ENCODE measurements at places on chromosomes 16 and 17.

GRCh38 chr17:57234061-57234738 lies 22.1 kb upstream of the MSI2 start:
- no peak for DNase-seq

- no peak for DNase-seq
These were observed 1.2 kb downstream of the ASGR1 start for GRCh38 chr17:7177954-7178477.

DNA sequence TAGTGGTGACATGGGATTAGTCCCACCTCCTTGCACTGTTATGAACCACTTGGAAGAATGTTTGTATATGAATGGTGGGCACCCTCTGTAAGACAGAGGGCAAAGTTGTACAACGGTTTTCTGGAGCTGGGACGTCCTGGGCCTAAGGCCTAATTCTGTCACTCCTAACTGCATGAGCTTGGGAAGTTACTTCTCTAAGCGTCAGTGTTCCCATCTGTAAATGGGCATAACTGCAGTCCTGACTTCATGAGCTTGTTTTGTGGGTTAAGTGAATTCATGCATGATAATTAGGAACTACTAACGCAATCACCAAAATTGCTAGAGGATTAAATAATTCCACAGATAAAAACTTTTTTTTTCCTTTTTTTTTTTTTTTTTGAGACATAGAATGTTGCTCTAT lies 1.8 kb downstream of the TBC1D16 start:
- DNase-seq, result no peak

DNA sequence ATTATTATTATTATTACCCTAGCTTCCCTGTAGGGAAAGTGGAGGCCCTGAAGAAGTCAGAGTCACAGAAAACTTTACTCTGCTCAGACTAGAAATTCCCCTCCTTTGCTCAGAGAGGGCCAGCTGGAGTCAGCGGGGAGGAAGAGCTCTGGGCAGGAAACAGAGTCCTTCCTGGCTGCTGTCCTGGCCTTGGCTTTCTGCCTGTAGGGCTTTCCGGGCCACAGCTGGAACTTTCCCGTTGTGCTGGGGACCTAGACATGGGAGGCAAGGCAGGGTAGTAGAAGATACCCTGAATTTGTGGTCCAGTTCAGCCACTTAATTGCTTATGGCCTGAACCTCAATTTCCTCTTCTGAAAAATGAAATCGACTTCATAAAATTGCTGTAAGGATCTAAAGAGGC lies 14.0 kb upstream of the CCL2 start:
- DNase-seq, result no peak

DNA sequence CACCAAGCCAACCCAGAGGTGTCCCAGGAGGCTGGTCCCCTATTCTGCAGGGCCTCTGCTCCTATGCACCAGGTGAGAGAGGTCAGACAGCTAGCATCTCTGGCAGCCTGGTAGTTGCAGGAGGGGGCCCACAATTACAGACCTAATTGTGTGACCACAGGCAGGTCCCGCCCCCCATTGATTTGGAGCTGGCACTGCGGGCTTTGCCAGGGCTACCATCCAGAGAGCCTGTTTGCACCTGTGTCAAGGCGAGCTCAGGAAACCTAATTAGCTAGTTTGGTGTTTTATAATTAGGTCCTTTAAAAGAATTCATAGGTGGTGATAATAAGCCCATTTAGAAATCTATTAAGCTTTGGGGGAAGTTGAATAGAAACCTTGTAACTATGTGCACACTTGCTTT lies 90.2 kb downstream of the MRM1 start:
- no peak for DNase-seq

GRCh38 chr16:64481497-64481896 lies 640.4 kb downstream of the CDH11 start:
- DNase-seq, result peak; percentile 97

DNA sequence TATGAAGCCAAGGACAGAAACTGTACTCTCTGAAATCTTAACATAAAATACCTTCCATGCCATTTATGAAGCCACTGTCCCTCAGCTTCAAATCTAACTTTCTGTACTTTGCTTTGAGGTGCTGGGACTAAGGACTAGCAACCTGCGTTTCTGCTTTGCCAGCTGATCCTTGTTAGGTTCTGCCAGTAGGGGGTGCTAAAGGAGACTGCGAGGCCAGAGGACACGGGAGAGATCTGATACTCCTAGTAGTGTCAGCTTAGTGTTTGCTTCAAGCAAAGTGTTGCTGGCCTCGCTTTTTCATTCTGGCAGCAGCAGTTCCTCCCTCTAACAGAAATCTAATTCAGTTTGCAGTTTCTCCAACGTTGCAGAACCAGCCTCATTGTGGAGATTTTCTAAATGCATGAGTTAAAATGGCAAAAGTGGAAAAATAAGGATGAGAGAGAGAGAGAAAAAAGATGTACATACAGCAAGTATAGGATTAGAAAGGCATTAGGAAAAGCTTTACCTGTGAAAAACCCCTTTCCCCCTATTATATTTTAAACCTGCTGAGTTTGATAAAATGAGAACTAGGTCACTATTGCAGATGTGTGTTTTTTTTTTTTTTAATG lies 297.5 kb downstream of the CA10 start:
- peak; percentile 21 for DNase-seq

DNA sequence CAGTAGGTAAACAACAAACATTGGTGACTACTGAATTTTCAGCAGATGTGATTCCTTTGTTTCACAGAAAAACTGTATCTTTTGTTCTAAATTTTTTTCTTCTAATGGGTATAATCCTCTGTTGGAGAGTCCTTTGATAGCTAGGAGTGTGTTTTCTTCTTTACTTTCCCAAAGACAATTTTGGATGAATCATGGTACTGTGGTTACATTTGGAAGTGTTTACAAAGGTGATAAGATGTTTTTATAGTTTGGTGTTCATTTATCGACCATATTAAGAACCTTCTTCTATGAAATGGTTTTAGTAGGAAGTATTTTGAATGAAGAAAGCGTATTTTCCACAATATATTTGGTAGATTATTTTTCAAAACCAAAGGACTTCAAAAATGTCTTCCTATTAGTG lies 333.7 kb downstream of the WWOX start:
- no peak for DNase-seq

DNA sequence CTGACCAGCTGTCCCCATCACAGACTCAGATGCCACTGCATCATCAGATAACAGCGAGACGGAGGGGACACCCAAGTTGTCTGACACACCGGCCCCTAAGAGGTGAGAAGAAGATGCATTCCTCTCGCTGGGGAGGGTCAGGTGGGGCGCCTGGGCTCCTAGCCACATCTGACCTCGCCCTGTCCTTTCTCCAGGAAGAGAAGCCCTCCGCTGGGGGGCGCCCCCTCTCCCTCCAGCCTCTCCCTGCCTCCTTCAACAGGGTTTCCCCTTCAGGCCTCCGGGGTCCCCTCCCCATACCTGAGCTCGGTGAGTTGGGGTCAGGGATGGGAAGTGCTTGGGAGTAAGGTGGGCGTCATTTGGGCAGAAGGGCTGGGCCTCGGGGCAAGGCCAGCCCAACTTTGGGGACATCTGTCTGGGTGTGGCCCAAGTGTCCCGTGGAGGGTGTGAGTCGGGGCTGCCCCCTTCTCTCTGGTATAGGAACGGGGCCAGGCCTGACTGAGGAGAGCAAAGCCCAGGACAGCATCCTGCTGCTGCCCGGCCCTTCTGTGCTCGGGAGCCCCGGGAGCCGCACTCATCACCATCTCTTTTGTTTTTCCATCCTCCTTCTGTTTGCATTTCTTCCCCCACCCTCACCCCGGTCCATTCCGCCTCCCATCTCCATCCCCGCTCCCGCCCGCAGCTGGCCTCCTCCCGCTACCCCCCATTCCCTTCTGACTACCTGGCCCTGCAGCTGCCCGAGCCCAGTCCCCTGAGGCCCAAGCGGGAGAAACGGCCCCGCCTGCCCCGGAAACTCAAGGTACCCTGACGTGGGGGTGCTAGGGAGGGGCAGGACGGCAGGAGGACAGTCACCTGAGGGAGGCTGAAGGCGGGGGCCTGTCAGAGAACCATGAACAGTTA lies 4.9 kb downstream of the INO80E start:
- no peak for DNase-seq

- no peak for DNase-seq
These were observed 129.7 kb upstream of the CHMP6 start for GRCh38 chr17:80861892-80862291.

GRCh38 chr17:78474614-78475146 lies 96.2 kb downstream of the PGS1 start:
- DNase-seq, result no peak

GRCh38 chr17:78972507-78973105 lies 7.1 kb downstream of the LGALS3BP start:
- no peak for DNase-seq

DNA sequence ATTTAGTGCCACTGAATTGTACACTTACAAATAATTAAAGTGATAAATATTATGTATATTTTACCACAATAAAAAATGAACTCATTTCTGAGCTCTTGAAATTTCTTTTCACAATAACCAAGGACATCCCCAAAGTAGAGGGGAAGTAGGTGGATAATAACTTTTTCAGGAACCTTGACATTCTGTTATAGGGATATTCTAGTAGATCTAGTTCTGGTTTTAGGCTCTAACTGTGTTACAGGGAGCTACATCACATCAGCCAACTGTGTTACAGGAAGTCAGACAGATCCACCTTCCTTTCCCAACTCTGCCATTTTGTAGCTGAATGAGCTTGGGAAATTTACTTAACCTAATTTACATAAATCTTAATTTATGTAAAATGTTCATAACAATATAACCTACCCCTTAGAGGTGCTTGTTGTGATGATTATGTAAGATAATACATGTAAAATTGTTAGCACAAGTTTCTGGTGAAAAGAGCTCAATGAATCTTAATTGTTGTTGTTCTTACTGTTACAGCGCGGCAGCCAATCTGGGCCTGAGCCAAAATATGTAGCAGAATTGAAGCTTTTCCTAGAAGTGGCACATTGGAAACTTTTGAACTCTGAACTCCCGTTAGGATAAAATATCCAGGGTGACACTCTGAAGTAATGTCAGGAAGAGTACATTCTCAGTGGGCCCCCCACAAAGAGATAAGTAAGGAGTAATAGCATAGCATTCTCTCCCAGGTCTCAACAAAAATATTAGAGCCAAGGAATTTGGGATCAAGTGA lies 169.8 kb downstream of the AATF start:
- no peak for DNase-seq

DNA sequence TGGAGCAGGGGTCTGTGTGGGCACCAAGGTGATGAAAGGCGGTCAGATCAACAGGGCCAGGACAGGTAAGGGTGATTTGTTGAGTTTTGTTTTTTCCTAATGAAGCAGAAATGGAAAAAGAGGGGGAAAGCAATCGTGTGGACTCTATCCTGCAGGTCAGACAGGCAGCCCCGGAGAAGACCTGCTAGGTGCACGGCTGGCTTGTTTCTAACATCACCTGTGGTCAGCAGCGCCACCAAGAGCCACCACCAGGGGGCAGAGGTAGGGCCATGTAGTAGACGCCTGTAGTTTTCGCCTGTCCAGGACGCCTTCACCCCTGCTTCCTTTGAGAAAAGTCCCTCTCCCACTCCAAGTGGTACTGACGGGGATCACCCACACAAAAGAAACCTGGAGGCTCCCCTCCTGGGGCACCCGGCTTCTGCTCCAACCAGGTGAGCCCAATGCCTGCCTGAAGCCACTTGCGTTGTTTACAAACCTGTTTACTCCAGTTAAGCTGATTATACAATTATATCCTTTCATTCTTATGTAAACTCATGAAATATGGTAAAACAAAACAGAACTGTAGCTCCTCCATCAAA lies 54.2 kb upstream of the SEC14L1 start:
- peak; percentile 84 for DNase-seq

- no peak for DNase-seq
These were observed 559 bp downstream of the CACNG5 start for GRCh38 chr17:66835476-66835875.

- no peak for DNase-seq
These were observed 60.9 kb upstream of the FAM20A start for GRCh38 chr17:68662037-68662432.

DNA sequence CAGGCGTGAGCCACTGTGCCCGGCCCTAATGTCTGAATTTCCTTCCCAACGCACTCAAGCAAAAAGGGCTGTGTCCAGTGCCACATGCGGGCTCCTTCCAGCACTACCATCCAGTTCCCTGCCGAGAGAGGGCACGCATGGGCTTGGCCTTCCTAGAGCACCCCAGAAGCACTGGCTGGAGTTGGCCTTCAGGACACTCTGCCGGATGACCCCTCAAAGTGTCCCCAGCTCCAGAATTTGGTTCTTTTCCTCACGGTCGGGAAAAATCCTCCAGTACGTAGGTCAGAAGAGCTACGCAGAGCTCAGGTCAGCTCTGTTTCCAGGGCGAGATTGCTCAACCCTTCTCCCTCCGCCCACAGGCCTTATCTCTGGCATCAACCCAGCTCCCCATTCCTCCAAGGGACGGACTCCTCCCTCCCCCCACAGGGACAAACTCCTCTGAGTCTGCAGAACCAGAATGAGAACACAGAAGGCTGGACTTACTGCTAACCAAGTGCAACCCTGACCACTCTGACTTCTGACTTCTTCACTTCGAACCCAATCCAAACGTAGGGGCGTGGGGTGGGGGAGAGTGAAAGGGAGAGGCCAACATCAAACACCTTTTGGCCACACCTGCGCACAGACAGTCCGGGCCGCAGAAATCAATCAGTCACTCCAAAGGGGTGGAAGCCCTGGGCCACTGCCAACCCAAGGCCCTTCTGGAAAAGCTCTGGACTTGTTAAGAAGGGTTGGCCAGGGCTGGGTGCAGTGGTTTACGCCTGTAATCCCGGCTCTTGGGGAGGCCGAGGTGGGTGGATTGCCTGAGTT lies 3.6 kb downstream of the CDC42EP4 start:
- peak; percentile 85 for DNase-seq

GRCh38 chr16:50842589-50842988 lies 100.7 kb downstream of the CYLD start:
- no peak for DNase-seq

- peak; percentile 64 for DNase-seq
These were observed 41.7 kb downstream of the RMI2 start for GRCh38 chr16:11386791-11387546.

DNA sequence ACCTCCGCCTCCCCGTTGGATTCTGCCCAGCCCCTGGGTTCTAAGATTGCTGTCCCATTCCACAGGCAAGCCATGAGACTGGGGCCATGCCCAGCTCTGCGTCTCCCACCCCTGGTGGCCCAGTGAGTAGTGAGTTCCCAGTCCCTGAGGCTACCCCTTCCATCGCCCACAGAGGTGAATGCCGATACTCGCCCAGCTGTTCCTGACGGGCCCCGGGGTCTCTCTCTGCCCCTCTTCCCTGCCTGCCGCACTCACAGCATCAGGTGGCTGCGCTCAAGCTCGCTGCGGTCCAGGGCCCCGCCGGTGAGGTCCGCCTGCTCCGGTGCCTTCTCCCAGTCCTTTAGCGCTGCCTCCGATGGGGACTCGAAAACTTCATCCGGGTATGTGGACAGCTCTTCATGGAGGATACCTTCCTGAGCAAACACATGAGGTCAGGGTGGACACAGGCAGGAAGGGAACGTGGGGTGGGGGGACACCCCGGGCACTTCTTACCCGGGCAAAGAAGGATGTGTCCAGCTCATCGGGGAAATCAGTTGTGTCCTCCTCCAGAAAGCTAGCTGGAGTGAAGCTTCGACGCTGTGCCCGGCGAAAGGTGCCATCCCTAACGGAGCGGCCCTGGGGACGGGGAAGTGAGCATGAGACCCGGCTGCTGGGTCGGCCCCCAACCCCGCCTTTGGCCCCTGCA lies 8.8 kb downstream of the SNRNP25 start:
- no peak for DNase-seq

All from SK-N-DZ (cell line).